NCI-H146 (cell line): ENCODE measurements at places on chromosomes 7 and 10.

DNA sequence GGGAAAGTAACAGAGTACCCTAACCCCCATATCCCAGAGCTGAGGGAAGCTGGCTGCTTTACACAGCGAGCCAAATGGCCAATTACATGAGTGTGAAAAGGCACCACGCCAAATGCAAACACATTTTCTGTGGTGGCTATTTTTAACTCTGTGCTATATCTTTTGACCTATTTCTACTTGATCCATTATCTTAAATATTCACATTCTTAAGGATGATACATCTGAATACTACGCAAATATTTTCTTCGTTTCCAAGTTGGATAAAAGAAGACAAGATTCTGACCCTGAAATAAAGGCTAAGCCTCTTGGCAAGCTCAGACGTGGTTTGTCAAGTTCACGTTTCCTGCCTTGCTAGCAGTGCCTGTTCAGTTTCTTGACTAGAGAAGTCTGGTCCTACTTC, 146.7 kb upstream of the TMEM196 start:
- no peak for DNase-seq

DNA sequence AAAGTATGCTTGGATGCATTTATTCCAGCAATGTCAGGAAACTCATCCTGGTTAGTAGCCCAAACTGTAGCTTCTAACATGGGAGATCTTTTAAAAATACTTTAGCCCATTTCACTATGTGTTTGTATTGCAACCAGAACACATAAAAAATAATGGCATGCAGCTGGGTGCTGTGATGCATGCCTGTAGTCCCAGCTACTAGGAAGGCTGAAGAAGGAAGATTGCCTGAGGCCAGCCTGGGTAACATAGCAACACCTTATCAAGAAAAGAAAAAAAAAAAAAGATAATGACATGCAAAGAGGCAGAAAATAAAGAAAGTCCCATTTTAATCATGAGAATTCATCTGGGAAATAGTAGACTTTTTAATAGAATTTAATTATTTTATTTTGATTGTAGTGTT, 517.0 kb upstream of the TEX47 start:
- DNase-seq = no peak

- no peak for DNase-seq
These were observed 156.9 kb downstream of the AKR1D1 start for GRCh38 chr7:138233189-138233588.

DNA sequence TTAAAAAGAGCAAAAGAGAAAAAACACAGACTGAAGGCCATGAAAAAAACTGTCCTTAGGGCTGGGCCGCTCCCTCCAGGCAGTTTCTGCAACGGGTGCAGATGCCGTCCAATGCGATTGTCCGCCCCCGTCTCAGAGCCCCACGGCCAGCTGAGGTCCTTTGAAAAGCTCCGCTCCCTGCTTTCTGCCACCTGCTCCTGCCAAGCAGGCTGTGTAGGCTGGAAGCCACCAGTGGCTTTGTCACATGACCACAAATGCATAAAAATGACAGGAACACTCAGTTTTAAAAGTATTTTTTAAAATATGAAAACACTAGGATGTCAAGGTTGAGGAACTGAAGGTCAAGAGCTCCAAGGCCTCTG, 71.7 kb downstream of the AMZ1 start:
- peak; percentile 79 for DNase-seq

GRCh38 chr10:96935810-96936209, 103.7 kb downstream of the LCOR start:
- peak; percentile 3 for DNase-seq

- DNase-seq = no peak
These were observed at the start of gene PPP1R3C for GRCh38 chr10:91632671-91633550. Gene PPP1R3C (minus strand): TSS chr10:91633071. CDS start chr10:91632969, 102 bp downstream.

DNA sequence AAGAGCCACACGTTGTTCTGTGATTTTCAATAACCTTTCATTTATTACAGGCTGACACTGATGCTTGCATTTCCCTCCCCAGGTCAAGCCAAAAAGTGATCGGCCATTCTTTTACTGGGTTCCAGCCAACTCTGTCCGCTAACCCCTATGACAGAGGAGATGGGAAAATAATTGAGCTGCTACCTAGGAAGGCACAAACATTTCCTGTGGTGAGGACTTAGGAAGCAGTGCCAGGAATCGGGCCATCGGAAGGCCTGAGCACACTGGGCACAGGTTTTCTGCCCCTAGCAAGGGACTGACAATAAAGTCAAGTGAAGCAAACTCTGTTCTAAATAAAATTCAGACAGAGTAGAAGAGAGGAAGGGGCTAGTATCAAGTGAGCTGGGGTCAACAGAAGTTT, 313.0 kb upstream of the AOAH start:
- DNase-seq = peak; percentile 13

DNA sequence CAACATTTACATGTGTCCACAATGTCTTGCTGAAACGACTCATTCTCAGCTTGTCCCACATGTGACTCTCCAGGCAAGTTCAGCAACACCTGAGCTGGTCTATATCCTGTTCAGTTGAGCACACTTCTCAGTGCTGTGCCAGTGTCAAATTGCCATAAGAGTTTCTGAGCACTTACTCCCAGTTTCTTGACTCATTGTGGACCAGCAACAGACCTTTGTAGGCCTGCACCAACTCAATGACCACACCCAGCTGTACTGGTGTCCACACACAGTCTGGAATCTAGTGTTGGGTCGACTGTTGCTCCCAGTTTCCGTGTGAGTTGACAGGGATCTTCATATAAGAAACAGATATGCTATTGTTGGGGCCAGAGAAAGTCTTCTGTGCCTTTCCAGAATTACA, 88.0 kb downstream of the PTPN20 start:
- no peak for DNase-seq

DNA sequence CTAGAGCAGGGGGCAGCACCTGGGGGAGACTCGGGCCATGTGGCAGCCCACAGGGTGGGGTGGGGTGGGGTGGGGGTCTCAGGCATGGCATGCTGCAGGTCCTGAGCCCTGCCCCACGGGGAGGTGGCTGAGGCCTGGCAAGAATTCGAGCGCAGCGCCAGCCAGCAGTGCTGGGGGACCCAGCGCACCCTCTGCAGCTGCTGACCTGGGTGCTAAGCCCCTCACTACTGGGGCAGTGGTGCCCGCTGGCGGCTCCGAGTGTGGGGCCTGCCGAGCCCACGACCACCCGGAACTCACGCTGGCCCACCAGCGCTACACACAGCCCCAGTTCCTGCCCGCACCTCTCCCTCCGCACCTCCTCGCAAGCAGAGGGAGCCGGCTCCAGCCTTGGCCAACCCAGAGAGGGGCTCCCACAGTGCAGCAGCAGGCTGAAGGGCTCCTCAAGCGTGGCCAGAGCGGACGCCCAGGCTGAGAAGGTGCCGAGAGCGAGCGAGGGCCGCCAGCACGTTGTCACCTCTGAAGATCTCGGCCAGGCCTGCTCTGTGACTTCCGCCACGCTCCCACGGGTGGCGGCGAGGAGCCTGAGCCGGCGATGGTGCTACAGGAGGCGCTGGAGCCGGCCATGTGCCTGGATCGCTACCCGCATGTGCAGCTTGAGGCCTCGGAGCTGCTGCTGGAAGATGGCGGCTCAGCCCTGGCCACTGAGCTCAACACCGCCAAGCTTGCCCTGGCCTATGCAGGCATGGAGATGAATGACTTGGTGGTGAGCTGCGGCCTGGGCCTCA, 145.1 kb upstream of the C7orf33 start:
- no peak for DNase-seq

GRCh38 chr10:106395041-106395749, 769.3 kb downstream of the SORCS1 start:
- no peak for DNase-seq

DNA sequence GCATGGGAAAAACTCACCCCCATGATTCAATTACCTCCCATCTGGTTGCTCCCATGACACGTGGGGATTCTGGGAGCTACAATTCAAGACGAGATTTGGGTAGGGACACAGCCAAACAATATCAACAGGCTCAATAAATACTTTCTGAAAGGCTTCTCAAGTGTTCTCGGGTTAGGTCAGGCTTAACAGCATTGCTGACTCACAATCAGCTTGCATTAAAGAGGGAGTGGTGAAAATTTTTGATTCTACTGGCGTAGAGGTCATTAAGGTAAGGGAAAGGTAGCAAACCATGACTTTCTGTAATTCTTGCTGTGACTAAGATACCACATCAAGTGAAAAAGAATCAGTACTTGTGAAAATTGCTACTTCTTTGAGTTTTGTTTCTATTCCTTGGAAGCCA, 126.4 kb downstream of the JCAD start:
- no peak for DNase-seq

DNA sequence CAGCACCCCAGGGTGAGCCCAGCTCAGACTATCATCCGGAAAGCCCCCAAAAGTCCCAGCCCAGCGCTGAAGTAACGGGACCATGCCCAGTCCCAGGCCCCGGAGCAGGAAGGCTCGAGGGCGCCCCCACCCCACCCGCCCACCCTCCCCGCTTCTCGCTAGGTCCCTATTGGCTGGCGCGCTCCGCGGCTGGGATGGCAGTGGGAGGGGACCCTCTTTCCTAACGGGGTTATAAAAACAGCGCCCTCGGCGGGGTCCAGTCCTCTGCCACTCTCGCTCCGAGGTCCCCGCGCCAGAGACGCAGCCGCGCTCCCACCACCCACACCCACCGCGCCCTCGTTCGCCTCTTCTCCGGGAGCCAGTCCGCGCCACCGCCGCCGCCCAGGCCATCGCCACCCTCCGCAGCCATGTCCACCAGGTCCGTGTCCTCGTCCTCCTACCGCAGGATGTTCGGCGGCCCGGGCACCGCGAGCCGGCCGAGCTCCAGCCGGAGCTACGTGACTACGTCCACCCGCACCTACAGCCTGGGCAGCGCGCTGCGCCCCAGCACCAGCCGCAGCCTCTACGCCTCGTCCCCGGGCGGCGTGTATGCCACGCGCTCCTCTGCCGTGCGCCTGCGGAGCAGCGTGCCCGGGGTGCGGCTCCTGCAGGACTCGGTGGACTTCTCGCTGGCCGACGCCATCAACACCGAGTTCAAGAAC, 1.1 kb downstream of the VIM start:
- DNase-seq = peak; percentile 32

GRCh38 chr7:155440018-155440410, 17.9 kb upstream of the EN2 start:
- no peak for DNase-seq

- no peak for DNase-seq
These were observed 55.3 kb downstream of the INPP5A start for GRCh38 chr10:132592790-132593383.

- peak; percentile 54 for DNase-seq
These were observed 1.6 kb downstream of the HOXA3 start for GRCh38 chr7:27150568-27151340.

GRCh38 chr7:74379938-74380337, 73.8 kb upstream of the GTF2IRD1 start:
- DNase-seq = no peak

- no peak for DNase-seq
These were observed 136.7 kb downstream of the PDE1C start for GRCh38 chr7:31933481-31933880.

DNA sequence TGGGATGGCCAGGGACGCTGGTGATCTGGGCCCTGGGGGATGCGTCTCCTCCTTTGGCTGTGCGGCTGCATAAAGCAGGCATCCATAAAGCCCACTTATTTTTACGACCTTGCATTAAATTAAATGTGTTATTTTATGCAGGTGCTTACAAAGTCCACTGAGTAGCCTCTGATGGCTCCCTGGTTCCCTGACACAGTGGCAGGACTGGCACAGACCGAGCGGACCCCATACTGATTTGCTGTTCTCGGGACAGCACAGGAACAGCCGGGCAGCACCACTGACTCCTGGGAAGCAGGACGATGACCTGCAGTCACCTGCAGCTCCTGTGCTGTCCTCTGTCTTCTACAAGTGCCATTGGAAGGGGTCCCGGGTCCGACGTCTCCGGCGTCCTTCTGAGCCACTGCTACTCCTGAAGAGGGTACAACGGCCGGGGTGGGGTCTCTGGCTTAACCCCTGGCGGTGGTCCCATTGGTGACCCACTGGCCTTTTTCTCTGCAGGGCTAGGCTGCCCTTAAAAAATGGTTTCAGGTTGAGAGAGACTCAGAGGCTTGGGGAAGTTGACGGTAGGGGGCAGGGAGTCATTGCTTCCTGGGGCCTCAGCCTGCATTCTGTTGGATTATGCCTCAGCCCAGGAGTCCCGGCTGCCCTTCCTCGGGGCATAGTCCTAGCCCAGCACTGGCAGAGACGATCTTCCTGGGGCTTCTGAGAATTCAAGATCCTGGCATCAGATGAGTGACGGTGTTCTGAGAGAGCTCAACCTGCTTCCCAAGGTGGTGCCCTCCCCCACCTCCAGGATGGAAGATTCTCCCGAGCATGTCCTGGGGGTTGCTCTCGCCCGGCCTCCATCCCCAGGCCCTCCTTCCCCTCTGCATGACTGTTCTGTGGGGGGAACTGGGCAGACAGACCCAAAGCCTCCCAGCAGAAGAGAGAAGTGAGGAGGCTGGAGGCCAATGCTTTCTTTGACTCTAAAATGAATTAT, 330.1 kb downstream of the ADARB2 start:
- DNase-seq = no peak

DNA sequence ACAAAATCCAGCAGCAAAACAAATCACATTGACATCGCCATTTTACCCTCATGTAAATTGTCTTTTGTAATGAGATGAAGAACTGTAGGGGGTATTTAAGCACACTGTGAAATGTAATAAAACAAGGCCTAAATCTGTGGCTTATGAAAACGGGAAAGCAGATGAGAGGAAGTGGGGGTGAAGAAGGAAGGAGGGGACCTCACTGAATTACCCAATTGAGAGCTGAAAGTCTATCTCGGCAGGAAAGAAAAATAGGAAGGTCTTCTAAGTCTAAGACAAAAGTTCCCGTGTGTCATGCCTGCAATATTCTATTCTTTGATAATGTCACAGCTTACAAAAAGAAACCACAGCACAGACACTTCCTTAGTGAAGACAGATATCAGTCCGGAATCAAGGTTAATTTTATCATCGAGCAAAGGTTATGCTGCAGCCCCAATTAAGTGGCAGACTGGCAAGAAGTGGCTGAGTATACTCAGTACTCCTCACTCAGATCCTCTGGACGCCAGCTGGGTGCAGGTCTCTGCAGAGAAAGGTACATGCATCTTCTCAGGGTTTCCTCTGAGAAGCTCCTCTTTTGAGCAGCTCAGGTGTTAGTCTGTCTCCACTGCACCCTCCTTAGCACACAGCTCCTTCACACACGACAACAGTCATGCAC, 239.7 kb downstream of the FANK1 start:
- DNase-seq = no peak

DNA sequence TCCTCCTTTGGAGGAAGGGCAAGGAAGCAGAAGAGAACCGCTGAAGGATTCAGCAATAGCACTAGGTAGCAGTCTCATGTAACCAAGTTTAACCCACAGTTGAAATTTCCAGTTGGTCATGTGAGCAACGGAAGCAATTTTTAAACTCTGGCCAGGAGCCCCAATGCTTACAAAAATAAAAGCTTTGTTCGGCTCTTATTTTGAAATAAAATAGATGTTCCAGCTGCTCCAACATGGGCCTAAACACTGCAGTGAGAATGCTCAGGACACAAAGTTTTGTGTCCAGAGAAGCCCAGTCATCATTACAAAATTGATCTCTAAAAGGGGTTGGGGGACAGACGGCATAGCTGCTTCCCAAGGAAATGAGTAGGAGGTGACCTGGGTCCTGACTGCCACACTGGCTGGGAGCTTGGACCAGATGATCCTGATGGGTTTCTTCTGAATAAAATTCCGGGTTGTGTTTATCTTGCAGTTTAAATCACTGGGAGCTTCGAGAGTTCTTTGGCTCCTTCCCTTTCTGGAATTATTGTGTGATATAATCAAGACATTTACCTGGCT, 452 bp upstream of the TMEM140 start:
- no peak for DNase-seq

- DNase-seq = no peak
These were observed 41.9 kb downstream of the MGAM2 start for GRCh38 chr7:142153400-142153799.

GRCh38 chr10:126872768-126873167, 32.5 kb upstream of the DOCK1 start:
- no peak for DNase-seq

- DNase-seq = peak; percentile 46
These were observed 46.3 kb downstream of the PLEKHA8 start for GRCh38 chr7:30074422-30075030.
